ENCODE measurements at places on chromosomes 6 and 20.
A peak's percentile ranks its signal among the peaks of the same experiment; 100 is the strongest.

GRCh38 chr6:139640448-139640847 lies 266.0 kb upstream of the CITED2 start:
- no peak for DNase-seq

DNA sequence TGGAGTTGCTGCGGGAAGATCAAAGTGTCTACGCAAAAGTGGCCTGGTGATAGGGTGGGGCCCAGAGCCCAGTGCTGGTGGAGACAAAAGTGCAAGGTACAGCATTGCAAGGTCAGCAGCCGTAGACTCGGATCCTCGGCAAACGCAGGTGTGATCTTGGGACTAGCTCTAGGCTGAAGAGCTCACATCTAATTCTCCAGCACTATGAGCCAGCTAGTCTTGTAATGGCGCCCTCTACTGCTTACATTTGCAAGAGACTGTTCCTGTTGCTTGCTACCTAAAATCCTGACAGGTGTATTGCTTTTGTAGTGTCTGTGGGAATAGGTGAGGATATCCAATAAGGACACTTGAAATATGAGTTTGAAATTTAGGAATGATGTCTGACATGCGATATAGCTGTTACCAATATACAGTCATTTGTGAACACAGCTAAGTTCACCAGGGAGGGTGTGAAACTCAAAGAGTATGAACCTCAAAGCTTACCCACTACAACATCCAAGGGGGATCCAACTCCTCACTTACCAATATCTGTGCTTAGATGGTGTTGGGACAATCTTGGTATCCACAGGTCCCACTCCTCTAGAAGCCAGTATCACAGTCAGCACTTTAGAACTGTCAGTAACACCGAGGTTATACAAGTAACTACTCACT lies 58.4 kb downstream of the PDE7B start:
- peak; percentile 9 for DNase-seq

DNA sequence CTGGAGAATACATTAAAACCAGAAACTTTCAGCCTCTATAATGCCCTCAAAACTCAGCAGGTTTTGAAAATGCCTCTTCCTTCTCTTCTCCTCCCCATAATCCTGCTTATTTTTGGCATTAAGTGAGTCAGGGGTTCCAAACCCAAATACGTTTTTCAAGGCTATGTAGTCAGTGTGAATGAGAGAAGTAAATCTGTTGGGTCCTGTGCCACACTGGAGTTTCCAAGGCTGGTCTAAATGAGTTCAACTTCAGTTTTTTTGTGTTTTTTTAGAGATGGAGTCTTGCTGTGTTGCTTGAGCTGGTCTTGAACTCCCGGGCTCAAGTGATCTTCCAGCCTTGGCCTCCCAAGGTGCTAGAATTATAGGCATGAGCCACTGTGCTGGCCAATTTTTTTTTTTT lies 20.9 kb downstream of the PTPRA start:
- DNase-seq: no peak

- no peak for DNase-seq
These were observed 25.4 kb downstream of the ZMYND8 start for GRCh38 chr20:47330933-47331708.

DNA sequence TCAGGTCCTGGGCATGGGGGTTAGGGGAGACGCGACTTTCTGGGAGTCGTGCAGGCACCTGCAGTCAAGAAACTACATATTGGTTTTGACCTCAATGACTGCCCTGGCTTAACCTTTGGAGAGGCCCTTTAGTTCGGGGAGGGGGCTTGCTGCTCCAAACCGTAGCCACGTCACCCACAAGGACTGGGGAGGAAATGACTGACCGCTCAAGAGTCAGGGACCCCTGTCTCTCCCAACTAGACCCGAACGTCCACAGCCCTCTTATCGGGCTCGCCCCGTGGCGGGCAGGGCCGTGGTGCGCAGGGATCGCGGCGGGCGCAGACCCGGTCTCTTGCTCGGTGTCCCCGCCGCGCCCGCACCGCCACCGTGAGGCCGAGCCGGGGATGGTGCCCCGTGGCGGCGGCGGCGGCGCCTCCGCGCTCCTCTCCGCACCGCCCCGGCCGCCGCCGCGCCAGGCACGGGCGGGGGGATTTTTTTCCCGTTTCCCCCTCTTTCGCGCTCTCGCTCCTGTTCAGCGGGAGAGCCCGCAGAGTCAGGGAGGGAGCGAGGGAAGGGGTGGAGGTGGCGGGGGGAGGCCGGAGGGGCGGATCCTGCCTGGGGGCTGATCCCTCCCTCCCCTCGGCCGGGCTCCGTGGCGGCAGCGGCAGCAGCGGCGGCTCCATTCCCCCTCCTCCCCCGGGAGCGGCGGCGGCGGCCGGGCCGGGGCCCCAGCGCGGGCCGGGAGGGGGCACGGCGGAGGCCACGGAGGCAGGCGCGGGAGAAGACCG lies at the start of gene BRPF3:
Gene BRPF3, plus strand, starts transcription at position 632 of the 767 bp plus-strand sequence. CDS start 3,579 bp downstream, outside the sequence.
- DNase-seq: peak; percentile 28

DNA sequence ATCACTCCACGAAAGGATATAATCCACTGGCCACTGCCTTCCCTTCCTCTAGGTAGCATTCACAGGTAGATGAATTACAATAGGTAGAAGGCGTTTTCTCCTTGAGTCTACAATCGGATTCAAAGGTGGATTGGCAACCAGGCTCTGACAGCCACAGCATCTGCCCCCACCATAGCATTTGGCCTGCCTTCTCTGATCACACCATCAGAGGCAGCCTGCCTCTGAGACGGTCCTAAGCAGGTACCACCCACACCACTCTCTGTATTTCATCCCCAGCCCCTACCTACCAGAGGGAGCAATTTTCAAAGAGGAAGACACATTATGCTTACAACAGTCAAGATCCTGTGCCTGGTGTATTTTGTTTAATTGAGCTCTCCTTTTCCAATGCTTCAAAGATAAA lies 210.5 kb upstream of the SPTLC3 start:
- DNase-seq: no peak

DNA sequence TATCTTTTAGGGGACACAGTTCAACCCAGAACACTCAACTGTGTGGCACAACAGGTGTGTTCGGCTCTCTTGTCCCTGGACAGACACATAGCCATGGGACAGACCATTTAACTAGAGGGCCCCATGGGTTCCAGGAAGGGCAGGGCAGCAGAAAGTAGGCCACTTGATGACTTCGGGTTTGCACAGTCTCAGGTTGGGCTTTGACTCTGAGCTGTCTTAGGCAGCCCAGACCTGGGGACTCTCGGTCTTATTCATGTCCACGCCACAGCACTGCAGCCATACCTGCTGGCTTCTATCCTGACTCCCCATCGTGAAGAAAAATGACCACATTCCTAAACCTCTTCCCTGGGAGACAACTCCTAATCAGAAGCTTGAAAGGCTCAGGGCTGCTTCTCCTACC lies 146.1 kb upstream of the AKAP12 start:
- no peak for DNase-seq

DNA sequence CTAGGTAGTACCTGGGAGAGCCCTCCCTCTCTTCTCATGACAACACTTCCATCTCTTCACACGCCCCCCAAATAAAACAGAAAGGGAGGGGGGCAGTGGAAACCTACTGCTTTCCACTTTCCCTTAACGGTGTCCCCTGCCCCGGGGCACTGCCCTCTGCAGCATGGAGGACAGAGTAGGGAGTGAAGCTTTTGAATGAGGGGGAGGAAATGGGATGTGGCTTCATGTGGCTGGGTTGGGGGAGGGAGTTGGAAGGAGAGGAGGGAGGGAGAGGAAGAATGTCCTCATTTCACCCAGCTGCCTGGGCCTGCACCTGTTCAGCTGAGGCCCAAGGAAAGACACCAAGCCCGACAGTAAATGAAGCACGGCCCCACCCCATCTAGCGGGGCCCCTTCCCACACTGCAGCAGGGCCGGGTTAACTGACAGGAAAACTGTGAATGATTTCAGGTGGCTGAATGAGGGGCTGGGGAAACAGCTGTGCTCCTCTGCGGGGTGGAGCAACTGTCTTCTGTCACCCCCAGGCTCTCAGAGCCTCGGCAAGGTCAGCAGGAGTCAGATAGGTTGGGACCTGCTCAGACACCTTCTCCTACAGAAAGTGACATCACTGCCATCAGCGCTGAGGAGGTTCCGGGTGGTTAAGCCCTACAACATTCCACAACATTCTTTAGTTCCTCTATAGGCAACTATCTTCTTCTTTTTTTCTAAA lies 40.0 kb upstream of the TAF8 start:
- no peak for DNase-seq

DNA sequence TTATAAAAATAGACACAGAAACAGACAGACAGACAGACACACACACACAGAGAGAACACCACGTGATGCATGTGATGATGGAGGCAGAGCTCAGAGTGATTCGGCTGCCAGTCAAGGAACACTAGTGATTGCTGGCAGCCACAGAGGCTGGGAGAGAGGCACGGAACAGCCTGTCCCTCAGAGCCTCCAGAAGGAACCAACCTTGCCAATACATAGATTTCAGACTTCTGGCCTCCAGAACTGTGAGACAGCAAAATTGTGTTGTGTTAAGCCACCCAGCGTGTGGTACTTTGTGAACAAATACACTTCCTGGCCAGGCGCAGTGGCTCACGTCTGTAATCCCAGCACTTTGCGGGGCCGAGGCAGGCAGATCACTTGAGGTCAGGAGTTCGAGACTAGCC lies 9.5 kb upstream of the PARD6B start:
- DNase-seq: no peak

- DNase-seq: no peak
These were observed 69.5 kb upstream of the LGSN start for GRCh38 chr6:63389191-63389844.

DNA sequence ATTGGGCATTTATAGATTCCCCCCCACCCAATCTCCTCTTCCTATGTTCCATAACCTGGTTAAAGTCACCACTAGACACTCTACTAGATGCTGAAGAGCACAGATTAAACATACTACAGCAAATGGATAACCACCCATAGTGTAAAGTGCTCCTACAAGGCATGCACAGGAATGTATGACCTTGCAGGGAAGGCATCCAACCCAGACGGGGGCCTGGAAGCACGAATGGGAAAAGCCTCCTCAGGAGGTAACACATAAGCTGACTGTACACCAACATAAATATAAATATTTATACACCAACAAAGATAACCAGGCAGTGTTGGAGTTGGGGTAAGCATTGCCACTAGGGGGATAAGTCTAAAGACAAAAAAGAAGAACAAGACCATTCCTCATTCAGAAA lies 691.7 kb downstream of the GRIK2 start:
- no peak for DNase-seq

DNA sequence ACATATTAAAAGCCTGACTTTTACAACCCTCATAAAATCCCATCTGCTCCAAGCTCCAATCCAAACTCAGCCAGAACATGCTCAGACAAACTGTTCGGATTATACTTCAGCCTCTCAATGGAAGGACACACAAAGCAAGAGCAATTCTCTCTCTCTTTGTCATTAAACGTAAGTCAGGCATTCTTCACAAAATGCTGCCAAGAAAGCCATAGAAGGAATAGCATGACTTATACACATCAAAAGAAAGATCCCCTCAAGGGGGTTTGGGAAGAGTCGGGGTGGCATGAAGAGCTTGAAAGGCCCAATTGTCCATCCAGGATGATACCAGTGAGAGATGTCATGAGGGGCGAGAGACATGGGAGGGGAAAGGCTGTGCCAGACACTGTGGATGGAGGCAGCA lies 268.9 kb downstream of the PREX1 start:
- no peak for DNase-seq

GRCh38 chr6:107533415-107534059 lies 43.6 kb downstream of the SOBP start:
- DNase-seq: no peak

DNA sequence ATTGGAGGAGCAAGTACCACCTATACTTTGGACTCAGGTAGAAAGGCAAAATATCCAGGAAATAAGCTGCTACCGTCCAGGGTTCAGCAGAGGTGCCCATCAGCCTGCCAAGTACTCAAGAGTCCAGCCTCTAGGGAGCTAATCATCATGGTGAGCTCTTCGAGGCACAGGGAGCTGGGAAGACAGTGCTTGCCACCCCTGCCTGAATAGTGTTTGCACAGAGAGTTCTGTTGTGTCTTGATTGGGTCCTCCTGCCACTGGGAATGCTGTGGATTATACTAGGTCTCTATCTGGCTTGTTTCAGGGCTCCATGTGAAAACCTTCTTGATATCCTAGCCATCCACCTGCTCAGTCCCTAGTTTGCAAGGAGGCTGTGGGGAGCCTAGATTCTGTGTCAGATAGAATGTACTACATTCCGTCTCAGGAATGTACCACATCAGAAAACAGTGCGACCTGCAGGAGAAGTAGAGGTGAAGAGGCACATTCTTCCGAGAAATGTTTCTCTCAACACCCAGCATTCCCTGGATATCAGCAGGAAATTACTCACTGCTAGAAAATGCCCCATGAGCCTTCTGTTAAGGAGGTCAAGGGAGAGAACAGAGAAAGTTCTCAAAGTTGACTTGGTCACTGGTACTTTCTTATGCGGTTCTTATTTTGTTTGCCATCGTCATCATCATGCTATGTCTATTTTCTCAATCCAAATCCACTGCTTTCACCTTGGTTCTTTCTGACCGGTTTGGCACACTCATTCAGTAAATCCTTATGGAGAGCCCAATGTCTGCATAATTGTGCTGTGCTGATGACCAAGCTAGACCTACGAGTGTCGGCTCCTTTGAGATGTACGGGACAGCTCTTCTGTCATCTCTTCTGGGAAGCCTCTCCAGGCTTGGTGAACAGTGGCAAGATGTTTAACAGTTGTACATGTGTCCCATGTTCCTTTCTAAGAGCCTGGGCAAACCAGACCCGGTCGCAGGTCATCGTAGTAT lies 30.7 kb downstream of the PTPN1 start:
- DNase-seq: no peak

- DNase-seq: peak; percentile 60
These were observed 117.0 kb downstream of the ERMARD start for GRCh38 chr6:169868458-169868857.

DNA sequence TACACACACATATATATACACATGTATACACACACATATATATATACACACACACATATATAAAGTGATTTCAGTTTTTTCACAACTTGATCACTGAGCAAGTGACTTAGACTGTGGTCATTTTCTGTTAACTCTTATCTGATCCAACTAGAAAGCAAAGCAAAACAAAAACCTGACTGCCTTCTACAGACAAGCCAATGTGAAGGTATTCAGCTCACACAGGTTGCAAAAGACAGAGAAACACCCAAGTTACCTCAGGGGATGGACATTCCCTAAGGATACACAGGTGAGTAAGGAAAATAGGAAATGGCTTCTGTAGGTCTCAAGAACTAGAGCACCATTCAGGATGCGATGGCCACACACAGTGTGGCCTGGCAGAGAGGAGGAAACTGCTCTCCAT lies 58.4 kb upstream of the IER3 start:
- DNase-seq: no peak

All from stimulated activated CD8-positive, alpha-beta memory T cell treated with anti-CD3 and anti-CD28 coated beads, Interleukin-4, amount 100 ng/mL, for 4 hours (primary cell).